ENCODE measurements at places on chromosomes 6 and 20.
A peak's percentile ranks its signal among the peaks of the same experiment; 100 is the strongest.

DNA sequence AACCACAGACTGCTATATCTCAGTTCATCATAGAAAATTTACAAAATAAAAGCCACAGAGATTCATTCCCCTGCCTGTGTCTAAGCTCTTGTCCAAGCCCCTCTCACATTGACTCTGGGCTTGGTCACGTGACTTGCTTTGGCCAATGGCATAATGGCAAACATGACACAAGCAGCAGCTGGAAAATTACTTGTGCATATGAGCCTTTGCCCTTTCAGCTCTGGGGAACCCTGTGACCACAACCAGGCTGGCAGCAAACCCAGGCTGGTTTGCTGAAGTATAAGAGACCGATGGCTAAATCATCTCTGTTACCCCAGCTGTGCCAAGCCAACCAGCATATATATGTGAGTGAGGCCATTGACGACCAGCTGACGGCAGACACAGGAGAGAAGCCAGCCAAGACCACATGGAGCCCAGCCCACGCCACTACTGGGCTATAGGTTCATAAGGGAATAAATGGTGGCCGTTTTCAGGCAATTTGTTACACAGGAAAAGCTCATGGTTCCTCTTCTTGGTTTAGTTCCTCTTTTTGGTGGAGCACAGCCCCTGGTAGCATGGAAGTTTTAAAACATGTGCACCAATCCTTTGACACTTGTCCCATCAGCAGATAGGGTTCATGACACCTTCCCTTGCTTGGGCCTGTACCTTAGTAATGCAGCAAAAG, 31.8 kb upstream of the RSPO4 start:
- DNase-seq = no peak

DNA sequence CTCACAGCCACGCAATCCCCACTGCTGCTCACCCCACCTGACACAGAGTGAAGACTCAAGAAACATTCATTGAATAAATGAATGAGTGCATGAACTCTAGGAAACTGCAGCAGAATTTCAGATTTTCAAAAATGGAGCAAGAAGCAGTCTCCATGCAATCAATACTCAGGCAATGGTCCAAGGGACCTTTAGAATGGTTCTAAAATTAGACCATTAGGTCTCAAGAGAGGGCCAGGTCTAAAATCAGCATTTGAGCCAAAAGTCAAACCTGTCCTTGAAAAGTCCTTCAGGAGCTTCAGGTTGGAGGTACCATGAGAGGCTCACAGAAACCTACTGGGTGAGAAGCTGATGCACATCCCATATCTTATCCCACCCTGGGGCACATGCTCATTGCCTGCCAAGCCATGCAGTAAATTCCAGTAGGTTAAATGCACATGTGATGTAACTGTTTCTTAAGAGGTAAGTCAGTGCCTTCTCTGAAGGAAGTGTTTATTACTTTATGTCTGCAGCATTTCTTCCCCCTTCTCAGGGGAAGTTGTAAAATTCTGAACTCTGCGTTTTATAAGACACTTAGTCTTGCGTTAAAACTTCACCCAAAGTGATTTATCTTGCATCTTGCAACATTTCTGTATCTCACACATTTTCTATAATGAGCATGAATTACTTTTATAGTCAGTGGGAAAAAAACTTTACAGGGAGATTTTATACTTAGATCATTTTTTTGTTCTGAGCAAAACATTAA, 126.6 kb downstream of the ADAT2 start:
- no peak for DNase-seq

DNA sequence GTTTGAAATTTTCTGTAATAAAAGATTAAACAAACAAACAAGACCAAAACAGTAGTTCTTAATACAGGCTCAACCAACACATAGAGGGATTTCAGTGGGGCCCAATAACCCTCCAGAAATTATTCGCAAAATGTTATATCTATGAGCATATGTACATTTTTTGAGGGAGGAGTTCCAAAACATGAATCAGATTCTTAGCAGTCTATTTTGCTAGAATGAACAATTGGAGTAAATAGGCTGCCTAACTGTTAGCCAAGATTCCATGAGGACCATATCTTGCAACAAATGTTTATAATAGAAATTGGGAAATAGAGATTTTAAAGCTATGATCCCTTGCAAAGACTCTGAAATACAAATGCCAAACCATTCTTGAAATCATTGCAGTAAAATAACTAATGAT, 186.3 kb downstream of the AKAP7 start:
- no peak for DNase-seq

DNA sequence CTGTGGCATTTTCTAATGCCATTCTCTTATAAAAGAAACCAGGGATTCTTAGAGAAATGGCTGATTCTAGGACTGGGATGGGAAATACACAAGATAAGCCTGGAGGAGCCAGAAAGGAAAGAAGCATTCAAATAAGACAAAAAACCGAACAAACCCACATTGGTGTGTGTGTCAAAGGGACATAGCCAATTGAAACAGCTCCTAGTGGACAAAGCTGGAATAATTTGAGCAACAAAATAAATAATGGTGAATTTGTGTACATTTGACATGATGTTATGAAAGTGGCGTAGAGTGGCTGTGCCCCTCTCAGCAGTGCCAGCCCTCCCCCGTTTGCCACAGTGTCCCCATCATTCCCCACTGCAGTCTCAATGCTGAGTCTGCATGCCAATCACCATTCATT, 55.5 kb downstream of the B3GAT2 start:
- DNase-seq = no peak

- no peak for DNase-seq
Measured at GRCh38 chr6:57423468-57423867, 106.0 kb downstream of the PRIM2 start.

- no peak for DNase-seq
Measured at GRCh38 chr6:79040083-79040482, 38.0 kb downstream of the PHIP start.

DNA sequence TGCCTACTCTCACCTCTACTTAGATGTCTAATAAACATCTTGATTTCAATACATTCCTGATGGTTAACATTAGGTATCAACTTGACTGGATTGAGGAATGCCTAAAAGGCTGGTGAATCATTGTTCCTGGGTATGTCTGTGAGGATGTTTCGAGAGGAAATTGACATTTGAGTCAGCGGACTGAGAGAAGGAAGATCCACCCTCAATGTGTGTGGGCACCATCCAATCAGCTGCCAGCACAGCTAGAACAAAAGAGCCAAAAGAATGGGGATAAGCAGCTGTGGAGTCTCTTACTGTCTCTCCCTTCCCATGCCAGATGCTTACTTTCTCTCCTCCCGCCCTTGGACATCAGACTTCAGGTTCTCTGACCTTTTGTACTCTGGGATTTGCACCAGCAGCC, 128.6 kb upstream of the HS3ST5 start:
- no peak for DNase-seq

DNA sequence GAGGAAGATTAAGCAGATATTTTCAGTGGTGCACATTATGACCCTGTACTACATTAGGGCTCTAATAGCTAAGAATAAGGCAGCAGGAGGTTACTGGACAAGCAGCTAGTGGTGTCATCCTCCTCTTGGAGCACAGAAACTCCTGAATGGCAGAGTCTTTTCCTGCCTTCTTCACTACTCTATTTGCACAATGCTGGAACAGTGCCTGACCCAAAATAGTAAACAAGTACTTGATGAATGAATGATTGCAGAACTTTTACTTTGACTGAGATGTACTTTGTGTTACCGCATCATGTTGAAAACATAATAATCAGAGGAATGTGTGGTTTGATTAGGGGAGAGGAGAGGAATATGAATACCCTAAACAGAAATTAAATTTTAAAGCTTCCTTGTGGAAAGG, 30.0 kb upstream of the UST start:
- no peak for DNase-seq

DNA sequence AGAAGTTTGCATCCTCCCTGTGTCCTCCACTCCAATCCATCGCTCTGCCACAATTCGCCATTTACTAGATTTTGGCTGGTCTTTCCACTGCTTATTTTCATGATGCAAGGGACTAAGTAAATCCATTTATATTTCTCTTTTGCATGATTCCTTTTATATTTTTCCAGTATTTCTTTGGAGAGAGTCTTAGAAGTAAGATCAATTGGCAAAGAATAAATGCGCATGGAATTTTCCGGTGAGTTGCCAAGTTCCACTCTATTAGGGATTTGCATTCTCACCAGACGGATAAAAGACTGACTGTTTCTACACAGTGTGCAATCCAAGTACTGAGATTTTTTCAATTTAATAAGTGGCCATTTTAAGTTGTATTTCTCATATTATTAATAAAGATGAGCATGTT, 91.7 kb upstream of the PHACTR3 start:
- no peak for DNase-seq

DNA sequence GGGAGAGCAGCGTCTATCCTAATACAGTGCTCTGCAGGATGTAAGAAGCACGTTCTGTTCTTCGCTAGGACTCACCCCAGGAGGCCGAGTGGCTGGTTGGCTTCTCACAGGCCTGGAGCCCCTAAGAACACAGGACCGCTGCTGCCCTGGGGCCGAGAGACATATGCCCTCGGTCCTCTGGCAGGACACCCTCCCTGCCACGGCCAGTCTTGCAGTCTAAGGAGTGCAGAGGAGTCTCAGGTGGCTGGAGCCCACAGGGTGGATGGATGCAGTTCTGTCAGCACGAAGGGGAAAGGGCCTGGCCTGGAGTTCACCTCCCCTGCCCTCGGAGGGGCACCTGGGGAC, 96.5 kb downstream of the SMOC2 start:
- DNase-seq = no peak

GRCh38 chr20:38673725-38674091, 50.6 kb upstream of the SLC32A1 start:
- DNase-seq = peak; percentile 16

DNA sequence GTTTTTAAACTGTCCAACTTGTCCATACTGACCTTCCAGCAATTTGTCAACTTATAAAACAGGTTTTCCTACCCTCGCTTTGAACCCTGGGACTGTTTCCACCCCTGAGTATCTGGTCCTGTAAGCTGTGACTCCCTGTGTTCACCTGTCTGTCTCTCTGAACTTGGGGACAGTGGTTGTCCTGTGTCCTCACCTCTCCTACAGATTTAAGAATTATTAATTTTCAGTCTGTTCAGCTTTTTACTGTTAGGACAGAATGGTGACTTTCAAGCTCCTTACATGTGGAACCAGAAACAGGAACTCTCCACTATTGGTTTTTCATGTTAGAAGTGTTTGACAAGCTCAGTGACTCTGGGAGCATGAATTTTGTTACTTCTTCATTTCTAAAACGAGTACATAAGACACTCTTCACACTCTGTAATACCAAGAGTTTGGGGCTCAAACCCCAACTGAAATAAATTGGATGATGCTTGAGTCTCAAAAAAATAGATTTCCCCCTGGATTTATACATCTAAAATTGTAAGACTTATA, 713.9 kb downstream of the COL12A1 start:
- DNase-seq = no peak

DNA sequence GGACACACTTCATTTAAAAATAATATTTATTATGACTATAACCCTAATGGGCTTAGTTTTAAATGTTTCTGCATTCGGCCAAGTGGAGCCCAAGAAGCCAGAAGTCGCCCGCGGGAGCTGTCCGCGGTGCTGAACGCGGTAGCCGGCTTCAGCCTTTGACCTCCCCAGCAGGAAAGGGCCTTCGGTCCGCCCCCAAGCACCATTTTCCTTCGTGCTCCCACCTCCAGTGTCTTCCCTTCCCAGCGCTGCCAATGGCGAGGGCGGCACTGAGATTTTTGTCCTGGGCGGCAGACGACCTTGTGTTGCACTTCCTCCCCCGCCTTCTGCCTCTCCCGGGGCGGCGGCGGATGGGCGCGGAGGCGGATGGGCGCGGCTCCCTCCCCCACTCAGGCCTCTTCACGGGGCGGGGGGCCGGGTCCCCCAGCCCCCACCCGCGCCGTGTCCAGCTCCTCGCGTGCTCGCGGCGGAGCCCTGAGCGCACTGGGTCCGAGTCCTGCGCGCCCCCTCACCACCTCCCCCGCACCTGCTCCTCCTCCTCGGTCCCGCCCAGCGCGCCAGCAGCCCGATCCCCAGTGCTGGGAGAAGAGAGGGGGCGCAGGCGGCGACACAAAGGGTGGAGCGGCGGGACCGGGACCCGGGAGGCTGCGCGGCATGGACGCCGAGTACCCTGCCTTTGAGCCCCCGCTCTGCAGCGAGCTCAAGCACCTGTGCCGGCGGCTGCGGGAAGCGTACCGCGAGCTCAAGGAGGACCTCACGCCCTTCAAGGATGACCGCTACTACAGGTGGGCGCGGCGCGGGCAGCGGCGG, 23.6 kb upstream of the TMEM181 start:
- DNase-seq = no peak

Measured in hematopoietic multipotent progenitor cell treated with erythropoietin and hydrocortisone succinate and interleukin-3 and kit ligand, for 17 days (in vitro differentiated cells).